ENCODE measurements at places on chromosomes 13 and 19.
A peak's percentile ranks its signal among the peaks of the same experiment; 100 is the strongest.

DNA sequence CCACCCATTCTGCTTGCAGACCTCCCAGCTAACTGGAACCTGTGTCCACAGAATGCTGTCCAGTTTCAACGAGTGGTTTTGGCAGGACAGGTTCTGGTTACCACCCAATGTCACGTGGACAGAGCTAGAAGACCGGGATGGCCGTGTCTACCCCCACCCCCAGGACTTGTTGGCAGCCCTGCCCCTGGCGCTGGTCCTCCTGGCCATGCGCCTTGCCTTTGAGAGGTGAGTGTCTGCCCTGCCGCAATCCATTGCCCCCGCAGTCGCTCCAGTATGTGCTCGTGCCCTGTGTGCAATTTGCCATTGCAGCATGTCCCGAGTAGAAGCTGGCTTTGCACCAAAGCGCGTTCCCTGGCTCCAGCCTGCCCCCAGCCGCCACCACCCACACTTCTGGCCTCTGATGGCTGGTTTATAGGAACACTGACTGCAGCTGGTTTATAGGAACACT, 41.9 kb downstream of the CERS4 start:
- no peak for DNase-seq

DNA sequence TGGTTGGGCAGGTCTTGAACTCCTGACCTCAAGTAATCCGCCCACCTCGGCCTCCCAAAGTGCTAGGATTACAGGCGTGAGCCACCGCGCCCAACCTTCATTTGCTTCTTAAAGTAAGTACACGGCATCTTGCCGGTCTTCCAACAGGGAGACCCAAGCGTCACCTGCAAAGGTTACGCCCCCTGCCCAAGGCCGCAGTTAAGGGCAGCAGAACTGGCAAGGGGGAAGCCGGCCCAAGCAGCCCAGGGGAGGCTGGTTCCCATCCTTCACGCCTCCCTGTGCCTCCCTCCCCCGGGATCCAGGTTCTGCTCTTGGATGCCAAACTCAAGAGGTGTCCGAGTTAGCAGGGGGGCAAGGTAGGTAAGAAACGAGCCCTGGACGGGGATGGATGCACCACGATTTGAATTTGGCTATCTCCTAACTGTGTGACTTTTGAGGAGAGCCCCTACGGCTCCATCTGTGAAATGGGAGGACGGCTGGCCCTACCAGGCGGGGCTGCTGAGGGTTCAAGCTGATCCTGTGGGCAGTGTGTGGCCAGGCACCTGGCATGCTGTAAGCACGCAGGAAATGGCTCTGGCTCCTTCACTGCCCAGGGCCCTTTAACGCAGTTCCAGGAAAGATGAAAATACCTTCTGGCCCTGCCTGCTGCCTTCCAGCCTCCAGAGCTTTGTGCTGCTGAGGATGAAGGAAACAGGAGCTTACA, 9.0 kb downstream of the RFX1 start:
- no peak for DNase-seq

GRCh38 chr13:110262508-110263291, 44.3 kb downstream of the COL4A1 start:
- DNase-seq, result no peak

DNA sequence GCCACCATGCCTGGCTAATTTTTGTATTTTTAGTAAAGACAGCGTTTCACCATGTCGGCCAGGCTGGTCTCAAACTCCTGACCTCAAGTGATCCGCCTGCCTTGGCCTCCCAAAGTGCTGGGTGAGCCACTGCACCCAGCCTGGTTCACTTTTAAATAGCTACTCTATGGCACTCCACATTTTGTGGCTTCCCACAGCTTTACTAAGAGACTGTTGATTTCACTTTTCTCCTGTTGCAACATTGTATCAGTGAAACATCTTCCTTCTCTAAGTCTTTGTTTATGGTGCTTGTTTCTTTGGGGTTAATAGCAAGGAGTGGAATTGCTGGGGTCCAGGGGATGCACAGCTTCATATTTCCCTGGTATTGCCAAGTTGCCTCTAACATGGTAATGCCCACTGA, 12.3 kb downstream of the TMEM38A start:
- no peak for DNase-seq

GRCh38 chr13:110001670-110002275, 215.4 kb upstream of the IRS2 start:
- no peak for DNase-seq

- DNase-seq, result no peak
Observed at GRCh38 chr13:101869553-101869952, 417.1 kb downstream of the ITGBL1 start.

- no peak for DNase-seq
Observed at GRCh38 chr13:110882972-110883371, 31.9 kb downstream of the ANKRD10 start.

DNA sequence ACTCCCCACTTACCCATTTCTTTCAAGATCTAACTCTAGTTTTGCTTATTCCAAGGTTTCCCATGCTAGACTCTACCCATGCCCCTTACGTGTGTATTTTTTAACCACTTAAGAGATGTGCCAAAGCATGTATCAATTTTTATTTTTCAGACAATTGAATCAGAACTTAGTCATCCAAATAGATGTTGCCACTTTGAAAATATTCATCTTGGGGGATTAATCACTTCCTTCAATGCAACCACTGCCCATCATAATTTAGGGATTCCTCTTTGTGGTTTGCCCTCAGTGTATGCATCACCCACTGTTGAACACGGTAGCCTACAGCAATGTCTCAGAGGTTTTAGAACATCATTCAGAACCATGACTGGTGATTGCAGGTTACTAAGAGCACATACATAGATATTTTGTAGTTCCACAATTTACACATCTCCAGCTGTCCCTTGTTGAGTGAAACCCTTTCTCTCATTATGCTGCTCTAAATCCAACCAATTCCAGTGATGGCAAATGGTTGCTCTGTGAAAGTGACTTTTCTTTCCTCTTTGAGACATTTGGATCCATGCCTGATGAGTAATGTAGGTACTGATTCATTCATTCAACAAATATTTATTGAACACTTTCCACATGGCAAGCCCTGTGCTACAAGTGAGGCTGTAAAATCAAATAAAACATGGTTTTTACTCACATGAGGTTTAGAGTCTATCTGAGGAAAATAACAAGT, 60.6 kb upstream of the SERP2 start:
- no peak for DNase-seq

GRCh38 chr13:41774605-41775218, 186.2 kb downstream of the VWA8 start:
- no peak for DNase-seq

DNA sequence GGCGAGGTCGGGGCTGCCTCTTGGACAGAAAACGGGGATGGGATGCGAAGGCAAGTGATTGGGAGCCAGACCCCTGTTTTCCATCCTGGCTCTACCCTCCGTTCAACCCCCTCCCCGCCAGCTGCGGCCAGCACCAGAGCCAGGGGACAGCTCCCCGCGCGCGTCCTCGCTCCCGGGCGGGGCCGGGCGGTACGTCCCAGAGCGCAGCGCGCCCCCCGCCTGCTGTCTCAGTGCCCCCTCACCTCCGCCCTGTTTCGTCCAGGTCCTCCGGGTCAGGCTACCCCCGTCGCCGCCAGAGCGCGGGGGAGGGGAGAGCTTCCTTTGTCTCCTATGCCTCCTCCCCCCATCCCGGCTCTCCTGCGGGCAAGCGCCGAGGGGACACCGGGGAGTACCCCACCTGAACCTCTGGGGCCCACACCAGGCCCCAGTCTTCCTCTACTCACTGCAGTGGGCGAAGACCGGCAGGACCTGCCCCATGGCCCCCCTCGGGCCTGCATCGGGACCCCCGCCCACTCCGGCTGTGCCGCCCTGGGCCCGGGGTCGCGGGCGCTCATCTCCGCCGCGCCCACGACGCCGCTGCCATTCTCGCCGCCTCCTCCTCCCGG, 396 bp downstream of the RTN2 start:
- DNase-seq, result peak; percentile 37

- DNase-seq, result no peak
Observed at GRCh38 chr13:67515895-67516294, 285.8 kb upstream of the PCDH9 start.

DNA sequence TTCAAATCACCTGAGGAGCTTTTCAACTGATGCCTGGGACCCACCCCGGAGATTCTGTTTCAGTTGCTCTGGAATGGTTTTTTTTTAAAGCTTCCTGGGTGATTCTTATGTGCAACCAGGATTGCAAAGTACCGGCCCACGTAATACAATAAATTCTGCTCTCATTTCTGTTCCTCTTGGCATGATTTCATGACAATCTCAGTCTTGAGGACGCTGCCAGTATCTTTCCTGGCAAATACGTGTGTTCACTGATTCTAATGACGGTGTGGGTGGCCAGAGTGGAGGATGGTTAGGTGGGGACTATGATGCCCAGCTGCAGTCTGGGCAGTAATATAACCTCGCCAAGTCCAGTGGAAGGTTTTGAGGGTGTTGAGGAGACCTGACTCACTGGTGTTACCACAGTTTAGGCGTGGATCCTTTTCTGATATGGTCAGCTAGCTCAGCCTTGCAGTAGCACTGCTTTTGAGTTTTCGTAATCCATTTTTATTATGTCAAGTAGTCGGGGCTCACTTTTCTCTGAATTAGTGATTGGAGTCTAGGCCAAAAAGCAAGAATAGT, 49.4 kb downstream of the FAM124A start:
- no peak for DNase-seq

DNA sequence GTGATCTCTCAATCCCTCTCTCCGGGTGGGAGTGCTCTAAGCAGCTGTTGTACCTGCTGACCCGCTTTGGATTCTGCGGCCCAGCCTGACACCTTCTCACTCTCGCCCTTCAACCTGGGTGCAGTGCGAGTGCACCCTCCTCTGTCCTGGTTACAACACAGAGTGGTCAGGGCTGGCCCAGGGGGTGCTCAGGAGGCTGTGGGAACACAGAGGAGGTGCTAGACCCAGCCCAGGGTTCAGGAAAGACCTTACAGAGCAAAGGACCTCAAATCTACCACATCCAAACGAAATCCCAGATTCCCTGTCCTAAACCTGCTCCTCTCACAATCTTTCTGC, 23.7 kb downstream of the ZNF175 start:
- no peak for DNase-seq

- no peak for DNase-seq
Observed at GRCh38 chr19:42313840-42314755, 989 bp downstream of the TMEM145 start.

GRCh38 chr19:44623080-44623479, 9.7 kb downstream of the IGSF23 start:
- no peak for DNase-seq

- DNase-seq, result no peak
Observed at GRCh38 chr13:28685892-28686291, 27.0 kb downstream of the POMP start.

- DNase-seq, result no peak
Observed at GRCh38 chr13:36108954-36109353, 22.2 kb downstream of the DCLK1 start.

- peak; percentile 5 for DNase-seq
Observed at GRCh38 chr19:1132552-1133383, 29.0 kb downstream of the GPX4 start.

DNA sequence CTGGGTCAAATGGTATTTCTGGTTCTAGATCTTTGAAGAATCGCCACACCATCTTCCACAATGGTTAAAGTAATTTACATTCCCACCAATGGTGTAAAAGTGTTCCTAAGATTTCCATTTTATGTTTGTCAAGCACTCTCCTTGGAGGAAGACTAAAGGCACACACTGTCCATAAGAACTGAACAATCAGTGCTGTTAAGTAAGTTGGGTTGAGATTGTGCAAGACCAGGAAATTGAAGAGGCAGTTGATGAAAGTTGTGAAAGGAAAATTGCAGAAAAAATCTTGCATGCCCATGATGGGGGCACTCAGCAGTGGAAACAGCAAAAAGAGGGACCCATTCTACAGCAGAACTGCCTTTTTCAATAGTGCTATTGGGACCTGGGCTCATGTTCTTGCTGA, 323.6 kb downstream of the DLEU7 start:
- DNase-seq, result no peak

DNA sequence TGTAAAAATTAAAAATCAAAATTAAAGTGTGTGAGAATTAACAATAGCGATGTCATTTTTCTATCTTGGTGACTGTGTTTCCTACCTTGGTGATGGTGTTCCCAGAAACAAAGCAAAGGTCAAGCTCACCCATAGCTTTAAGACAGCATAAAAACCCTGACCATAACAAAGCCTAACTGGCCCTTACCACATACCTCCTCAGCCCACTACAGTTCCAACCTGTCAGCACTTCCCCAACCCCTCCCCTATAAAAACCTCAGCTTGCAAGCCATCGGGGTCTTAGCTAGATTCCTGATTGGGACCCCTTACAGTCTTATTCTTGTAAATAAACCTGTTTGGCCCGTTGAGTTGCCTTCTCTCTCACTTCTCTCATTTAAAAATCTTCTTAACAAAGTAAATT, 484.4 kb upstream of the PCDH20 start:
- DNase-seq, result no peak

- DNase-seq, result no peak
Observed at GRCh38 chr19:13334801-13335481, 171.3 kb downstream of the CACNA1A start.

DNA sequence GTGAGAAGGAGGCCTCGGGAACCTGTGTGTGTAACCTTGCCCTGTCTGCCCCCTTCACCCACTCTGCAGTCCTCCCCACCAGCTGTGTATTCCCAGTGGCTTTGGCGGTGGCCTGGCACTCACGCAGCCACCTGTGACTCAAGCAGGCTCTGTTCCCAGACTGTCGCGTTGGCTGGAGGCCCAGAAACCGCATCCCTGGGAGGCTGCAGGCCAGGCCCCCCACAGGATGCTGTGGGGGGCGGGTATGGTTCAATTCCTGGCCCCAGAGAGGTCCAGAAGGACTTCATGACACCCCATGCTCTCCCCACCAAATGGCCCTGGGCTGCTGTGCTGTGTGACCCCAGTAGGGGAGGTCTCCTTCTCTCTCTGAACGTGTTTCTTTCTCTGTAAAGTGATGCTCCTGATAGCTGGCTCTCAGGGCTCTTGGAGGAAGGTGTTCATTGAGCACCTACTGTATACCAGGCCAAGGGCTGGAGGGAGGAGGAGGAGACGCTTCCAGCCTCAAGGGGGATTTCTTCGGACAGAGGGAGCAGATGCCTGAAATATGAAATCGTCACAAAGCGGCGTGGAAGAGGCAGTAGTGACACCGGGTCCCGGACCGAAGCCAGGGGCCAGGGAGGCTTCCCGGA, 1.9 kb upstream of the LINGO3 start:
- DNase-seq, result no peak

DNA sequence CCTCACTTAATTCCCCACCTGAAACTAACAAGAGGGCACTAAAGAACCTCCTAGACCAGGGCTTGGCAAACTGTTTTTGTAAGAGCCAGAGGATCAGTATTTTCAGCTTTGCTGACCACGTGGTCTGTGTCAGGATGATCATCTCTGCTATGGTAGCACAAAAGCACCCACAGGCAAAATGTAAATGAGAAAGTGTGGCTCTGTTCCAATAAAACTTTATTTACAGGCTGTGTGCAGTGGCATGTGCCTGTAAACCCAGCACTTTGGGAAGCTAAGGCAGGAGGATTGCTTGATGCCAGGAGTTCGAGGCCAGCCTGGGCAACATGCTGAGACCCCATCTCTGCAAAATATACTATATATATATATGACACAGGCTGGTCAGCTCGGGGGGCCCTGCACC, 31.2 kb downstream of the DNMT1 start:
- DNase-seq, result no peak

GRCh38 chr19:12884926-12885748, 1.9 kb downstream of the KLF1 start:
- DNase-seq, result peak; percentile 91

- DNase-seq, result no peak
Observed at GRCh38 chr19:14577264-14577663, 5.4 kb upstream of the NDUFB7 start.

- DNase-seq, result no peak
Observed at GRCh38 chr13:85797311-85797710, 1.9 kb downstream of the SLITRK6 start.

GRCh38 chr19:51274049-51274770, 23.3 kb downstream of the SIGLECL1 start:
- DNase-seq, result no peak

- no peak for DNase-seq
Observed at GRCh38 chr13:33394294-33394932, 108.9 kb upstream of the STARD13 start.
